ENCODE measurements at places on chromosomes 3 and 15.

- no peak for DNase-seq
Observed at GRCh38 chr15:74432968-74433591, 678 bp downstream of the SEMA7A start.

GRCh38 chr3:160554980-160555379 lies 10.4 kb downstream of the KPNA4 start:
- DNase-seq, result no peak

DNA sequence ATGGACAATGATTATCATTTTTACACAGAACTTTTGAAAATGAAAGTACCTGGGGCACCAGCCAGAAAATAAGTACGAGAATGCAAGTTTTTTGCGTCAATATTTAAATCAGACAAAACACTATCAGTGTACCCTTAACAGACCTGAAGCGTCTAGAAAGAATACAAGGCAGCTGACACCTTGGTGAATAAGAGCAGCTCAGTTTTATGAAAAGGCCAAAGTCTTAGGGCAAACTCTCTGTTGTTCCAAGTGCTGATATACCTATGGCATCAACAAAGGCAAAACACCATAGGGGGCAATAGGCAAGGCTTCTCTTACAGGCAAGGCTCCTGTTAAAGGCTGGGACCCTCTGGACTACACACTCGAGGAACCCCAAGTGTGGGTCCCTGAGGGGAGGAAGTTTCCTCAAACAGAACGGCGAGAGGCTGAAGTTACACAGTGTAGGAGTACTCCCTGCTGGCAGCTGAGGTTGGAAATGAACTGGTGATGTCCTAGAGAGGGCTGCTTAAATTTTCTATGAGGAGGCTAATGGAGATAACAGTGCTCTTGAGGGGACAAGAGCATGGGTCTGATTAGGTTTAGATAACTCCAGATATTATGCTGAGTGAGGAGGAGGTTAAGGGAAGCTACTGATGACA lies 291.0 kb downstream of the TIGIT start:
- DNase-seq, result no peak

GRCh38 chr3:124347418-124347817 lies 355.5 kb upstream of the ROPN1 start:
- DNase-seq, result no peak

DNA sequence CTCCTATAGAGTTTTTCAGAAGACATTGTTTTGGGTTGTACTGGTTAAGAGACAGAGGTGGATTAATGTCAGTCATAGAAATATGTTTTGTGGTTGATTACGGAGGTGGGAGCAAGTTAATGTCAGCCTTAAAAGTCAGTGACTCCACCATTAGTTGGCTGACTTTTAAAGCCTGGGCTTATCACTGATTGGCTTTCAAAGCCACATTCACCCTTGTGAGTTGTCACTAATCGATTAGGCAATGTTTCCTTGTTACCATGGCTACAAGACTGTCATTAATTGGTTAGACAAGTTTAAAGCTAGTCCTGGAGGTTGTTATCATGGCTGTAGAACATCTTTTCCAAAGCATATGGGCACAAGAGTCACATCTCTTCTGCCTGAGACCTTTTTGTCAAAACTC lies 73.0 kb downstream of the NEO1 start:
- no peak for DNase-seq

- DNase-seq, result no peak
Observed at GRCh38 chr15:81337713-81338157, 13.8 kb upstream of the STARD5 start.

- DNase-seq, result no peak
Observed at GRCh38 chr15:70328679-70329115, 231.0 kb upstream of the TLE3 start.

GRCh38 chr3:49422379-49423248 lies at the start of gene AMT:
AMT (minus strand) TSS chr3:49422473; CDS start chr3:49422450, 23 bp downstream.
- no peak for DNase-seq
